Activated CD4-positive, alpha-beta T cell treated with anti-CD3 and anti-CD28 coated beads, Interleukin-10, Interleukin-2, amounts not matched to agents 100 ng/mL and 50 ng/mL, durations not matched to agents 16 hours and 8 hours (primary cell): ENCODE measurements at places on chromosomes 5 and 9.

DNA sequence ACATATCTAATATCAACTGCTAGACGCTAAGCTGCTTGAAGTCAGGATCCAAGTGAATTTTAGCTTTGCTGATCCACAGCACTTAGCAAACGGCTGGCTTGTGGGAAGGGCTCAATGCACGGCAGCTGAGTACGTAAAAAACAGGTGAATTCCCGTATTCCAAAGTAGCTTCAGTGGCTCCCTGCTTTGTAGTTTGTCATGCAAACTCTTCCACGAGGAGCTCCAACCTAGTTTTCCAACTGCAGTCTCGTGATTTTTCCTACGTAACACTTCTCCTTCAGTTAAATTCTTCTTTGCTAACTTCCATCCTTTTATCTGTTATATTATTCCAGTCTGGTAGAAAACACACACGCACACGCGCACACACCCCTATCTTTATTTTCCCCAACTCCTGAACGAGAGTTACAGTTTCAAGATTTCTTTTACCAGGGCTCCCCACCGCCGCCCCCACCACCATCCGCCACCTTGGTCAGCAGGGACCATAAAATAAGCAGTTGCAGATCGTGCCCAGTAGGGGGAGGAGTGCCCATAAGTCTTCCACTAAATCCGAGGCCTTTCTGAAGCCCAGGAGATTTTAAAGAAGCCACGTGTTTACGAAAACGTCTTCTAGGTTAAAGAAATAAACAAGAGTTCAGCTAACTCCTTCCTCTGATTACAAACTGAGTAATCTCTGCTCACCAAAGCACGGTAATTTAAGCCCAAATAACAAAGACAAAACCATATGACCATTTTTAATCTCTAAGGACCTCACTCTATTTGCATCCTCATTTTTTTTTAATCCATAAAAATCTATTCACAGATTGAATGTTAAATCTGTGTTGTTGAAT, 34.8 kb upstream of the TRIO start:
- peak; percentile 62 for DNase-seq

GRCh38 chr9:85978496-85978895, 37.5 kb downstream of the NAA35 start:
- DNase-seq: no peak

- DNase-seq: no peak
Measured at GRCh38 chr5:34826347-34826746, 12.6 kb upstream of the TTC23L start.

GRCh38 chr9:6714176-6714575, 43.6 kb upstream of the KDM4C start:
- no peak for DNase-seq

DNA sequence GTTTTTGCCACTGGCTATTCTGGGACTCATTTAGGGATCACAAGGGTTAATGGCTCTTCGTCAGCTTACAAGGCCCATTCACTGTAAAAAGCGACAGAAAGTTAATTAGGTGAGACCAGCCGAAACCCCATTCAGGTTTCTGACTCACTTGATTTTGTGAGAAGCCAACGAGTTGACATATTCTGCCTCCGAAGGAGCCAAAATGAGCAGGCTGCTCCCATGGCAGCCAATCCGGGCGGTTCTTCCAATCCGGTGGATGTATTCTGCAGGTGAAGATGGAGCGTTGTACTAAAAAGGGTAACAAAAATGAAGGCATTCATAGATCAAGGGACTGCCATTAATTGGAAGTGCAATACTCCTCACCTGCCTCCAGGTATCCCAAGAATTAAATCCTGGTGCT, 39.7 kb downstream of the DDX31 start:
- no peak for DNase-seq

DNA sequence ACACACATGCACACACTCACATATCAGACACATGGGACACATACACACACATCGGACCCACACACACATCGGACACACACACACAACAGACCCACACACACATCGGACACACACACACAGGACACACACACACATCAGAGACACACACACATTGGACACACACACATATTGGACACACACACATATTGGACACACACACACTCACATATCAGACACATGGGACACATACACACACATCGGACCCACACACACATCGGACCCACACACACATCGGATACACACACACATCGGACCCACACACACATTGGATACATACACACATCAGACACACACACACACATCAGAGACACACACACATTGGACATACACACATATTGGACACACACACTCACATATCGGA, 12.8 kb upstream of the LAMC3 start:
- no peak for DNase-seq

GRCh38 chr9:107794259-107794658, 304.7 kb upstream of the KLF4 start:
- DNase-seq: no peak

DNA sequence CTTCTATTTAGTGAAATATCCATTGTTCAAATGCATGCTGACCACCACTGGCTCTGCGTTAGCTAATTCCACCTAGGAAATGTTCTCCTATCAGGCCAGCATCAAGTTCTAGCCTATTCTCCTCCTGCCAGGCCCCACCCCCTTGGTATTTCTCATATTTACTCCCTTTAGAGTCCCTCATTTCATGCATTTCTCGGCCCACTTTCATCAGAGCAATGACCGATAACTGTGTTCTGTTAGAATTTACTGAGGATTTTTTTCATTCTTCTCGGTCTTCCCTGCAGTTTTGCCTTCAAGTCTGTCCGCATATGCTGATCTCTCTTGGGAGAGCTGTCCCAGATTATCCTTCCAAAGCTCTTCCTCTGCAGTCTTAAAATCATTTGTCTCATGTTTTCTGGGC, 143.4 kb downstream of the GOLPH3 start:
- no peak for DNase-seq

DNA sequence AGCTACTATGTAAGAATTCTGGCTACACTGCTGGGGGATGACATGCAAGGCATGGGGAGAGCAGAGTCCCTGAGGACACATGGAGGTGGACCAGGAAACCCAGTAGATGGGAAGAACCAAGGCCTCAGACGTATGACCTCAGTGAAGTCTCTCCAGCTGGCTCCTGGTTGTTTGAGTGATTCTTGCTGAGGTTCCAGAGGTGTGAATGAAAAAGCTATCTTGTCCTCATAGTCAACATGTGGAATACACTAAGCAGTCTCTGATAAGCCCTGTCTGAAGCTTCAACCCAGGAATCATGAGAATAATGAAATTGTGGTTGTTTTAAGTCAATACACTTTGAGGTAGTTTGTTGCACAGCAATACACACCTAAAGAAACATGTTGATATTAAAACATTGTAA, 78.0 kb downstream of the GABRA6 start:
- no peak for DNase-seq

GRCh38 chr9:127664678-127665507, 41.9 kb upstream of the CFAP157 start:
- DNase-seq: no peak

- no peak for DNase-seq
Measured at GRCh38 chr5:68928617-68929302, 165.1 kb upstream of the SLC30A5 start.

DNA sequence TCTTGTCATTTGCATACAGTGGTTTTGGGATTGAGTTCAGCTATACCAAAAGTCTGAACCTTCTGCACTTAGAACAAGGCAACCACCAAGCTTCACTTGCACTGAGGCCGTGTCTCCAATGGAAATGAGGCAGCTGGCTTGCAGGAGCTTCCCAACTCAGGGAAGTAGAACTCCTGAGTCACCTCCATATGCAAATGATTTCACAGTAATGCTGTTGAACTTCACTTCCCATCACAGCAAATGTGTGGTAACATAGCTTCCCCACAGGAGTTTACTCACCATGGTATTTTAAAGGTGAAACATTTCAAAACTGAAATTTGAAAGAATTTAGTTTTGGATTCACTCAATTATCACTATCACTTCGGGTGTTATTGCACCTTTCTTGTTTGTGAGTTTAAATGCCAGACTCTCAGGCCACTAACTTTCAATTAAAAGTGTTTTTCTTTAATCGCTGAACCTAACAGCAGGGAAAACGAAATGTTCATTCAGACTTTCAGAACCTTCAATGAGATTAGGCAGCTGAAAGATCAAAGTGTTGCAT, 9.0 kb downstream of the CD274 start:
- DNase-seq: peak; percentile 88

GRCh38 chr5:98734646-98735045, 38.8 kb upstream of the RGMB start:
- DNase-seq: no peak

DNA sequence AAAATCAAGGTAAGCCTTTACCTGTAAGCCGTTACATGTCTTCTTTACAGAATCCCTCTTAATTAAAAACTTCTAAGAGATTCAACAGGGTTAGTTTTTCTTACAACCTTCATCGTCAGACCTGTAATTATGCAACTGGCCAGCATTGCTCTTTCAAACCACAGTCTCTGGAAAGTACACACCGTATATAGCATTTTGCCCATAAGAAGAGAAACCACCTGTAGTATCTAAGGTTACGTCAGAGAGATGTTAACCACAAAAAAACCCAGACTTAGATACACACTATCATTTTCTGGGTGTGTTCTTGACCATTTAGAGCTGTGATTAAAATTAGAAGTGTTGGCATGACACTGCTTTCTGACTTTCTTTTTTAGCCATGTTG, 140.0 kb downstream of the MUSK start:
- peak; percentile 38 for DNase-seq

DNA sequence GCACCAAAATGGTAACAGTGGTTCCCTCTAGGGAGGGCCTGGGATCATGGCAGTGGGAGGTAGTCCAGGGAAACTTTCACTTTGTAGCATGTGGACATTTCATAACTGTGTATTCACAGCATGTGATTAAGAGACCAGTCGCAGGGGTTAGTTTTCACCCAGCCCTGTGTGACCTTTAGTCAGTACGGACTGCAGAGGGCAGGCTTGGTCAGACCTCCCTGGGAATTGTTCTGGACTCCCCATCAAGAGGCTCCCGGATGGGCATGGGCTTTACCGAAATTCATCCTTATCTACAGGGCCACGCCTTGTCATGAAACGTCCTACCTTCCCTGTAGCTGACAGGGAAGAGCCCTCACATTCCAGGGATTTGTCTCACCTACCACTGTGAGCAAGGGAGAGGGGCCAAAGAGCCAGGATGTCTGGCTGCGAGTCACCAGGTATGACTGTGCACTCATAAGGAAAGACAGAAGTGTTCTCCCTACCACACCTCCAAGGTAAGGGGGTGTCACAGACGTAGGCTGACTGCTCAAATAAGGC, 19.9 kb downstream of the GPX3 start:
- no peak for DNase-seq

DNA sequence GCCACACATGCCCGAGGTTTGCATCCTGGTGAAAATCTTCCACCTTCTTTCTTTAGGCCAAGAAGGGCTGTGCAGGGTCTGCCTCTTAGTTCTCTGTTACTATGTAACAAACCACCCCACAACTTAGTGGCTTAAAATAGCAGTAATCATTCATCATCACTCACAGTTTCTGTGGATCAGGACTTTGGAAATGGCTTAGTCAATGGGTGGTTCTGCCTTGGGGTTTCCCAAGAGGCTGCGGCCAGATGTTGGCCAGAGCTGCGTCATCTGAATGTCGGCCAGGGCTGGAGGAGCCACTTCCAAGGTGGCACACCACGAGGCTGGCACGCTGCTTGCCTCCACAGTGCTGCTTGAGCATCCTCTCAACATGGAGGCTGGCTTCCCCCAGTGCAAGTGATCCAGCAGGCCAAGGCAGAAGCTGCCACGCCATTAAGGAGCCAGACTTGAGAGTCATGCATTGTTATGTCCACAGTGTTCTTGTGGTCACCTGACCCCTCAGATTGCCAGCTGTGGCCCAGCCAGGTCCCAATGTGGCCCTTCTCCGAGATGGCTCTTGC, 135.2 kb downstream of the RXRA start:
- DNase-seq: no peak
